Endothelial cell of coronary artery (primary cell): ENCODE measurements at places on chromosomes 7 and 10. TPM values are rescaled to one million over a fixed set of nuclear protein-coding genes. Genes with fewer than 3 reads are reported as not detected.

LAMB1 gene
- total RNA-seq, result 699 and 969 TPM in 2 replicates

HHEX gene
- 32.8 and 33.5 TPM in 2 replicates for total RNA-seq

GPR15LG gene
- total RNA-seq, result not detected in 2 replicates

PTPN20 gene
- 0.19 TPM in 1 of 2 replicates, not detected in the other for total RNA-seq

AKR1C1 gene
- total RNA-seq, result 0.27 and 3.2 TPM in 2 replicates

CCZ1B gene
- total RNA-seq, result 89.6 and 114 TPM in 2 replicates

CNPY1 gene
- total RNA-seq, result not detected in 2 replicates

MEOX2 gene
- total RNA-seq, result under 0.01 TPM in 1 of 2 replicates, not detected in the other

FBH1 gene
- total RNA-seq, result 115 and 127 TPM in 2 replicates

SORCS1 gene
- not detected in 2 replicates for total RNA-seq

WNT16 gene
- not detected in 2 replicates for total RNA-seq

RSBN1L gene
- total RNA-seq, result 13.8 and 16.2 TPM in 2 replicates
